ENCODE measurements at places on chromosomes 11 and 22.

DNA sequence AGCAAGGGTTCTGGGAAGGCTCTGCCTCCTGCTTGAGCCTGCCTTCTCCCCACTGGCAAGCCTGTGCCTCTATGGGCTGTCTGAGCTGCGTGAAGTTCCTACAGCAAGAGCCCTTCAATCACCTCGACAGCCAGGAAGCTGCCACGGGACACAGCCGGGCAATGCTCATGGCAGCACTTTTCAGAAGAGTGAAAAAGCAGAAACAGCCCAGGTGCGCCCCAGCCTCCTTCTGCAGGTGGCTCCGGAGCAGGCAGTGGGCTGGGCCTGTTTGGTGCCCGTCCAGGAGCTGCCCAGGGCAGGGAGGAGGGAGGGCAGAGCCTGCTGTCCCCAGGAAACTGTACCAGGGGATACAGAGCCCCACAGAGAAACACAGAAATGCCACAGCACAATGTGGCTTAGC is 24.6 kb upstream of the COMT start:
- no peak for DNase-seq

GRCh38 chr22:19271856-19272535 is 19.5 kb downstream of the CLTCL1 start:
- DNase-seq = no peak

DNA sequence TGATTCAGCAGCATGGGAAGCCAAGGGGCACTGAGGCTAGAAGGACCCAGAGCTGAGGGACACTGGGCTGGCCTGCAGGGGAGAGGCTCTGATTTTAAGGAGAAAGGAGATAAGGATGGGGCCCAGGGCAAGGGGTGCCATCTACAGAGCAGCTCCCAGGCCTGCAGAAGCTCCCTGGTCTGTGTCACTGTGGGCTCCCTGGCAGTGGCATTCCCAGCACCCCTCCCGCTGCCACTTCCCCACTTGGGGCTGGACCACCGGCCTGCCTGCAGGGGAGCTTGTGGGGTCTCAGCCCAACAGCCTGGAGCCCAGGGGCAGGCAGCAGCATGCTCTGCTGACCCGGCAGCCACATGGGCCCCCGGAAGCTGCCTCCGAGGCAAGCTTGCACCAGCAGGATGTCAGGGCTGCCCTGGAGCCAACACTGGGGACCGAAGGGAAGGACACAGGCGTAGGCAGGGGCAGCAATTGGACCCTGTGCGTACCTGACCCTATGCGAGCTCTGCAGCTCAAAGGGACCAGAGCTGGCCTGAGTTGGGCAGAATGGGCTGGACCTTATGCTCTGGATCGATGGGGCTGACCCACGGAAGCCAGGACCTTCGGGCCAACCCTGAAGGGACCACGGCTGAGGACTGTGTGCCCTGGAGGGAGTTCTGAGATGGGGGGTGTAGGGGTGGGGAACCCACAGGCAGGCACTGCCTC is 35.4 kb upstream of the WNT7B start:
- no peak for DNase-seq

DNA sequence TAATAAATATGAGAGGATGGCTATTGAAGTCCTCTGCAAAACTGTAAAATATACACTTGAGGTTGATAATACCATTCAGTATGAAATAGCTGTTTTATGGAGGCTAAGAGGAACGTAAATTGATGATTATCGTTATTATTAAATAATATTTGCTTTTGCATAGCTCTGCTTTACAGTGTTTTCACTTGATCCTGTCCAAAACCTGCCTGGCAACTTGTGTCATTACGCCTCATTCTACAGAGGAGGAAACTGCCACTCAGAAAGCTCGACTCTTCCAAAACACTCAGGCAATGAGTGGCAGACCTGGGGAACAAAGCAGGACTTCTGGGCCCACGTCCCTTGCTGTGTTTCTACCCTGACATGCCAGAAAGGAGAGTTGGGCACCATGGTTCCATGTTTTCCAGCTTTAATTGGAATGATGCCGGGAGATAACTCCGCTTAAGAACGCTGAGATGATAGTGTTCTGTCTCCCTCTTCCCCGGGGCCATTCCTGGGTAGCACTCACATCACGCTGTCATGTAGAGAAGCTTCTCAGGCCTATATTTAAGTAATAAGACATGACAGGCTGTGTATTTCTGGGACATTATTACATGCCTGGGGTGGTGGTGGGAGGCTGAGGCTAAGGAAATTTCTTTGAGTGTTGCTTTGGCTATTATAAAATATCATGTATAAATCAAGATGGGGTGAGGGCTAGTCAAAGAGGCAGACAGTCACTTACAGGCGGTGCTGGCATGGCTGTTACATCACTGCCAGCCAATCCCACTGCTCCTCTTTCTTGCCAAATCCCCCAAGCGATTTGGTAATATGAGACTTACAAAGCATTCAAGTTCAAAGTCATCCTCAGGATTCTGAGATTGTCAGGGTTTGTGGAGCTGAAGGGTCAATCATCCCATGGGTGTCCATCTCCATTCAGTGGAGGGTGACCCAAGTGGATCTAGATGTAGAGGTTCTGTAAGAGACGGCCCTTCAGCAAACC is 501.7 kb downstream of the INSC start:
- no peak for DNase-seq

DNA sequence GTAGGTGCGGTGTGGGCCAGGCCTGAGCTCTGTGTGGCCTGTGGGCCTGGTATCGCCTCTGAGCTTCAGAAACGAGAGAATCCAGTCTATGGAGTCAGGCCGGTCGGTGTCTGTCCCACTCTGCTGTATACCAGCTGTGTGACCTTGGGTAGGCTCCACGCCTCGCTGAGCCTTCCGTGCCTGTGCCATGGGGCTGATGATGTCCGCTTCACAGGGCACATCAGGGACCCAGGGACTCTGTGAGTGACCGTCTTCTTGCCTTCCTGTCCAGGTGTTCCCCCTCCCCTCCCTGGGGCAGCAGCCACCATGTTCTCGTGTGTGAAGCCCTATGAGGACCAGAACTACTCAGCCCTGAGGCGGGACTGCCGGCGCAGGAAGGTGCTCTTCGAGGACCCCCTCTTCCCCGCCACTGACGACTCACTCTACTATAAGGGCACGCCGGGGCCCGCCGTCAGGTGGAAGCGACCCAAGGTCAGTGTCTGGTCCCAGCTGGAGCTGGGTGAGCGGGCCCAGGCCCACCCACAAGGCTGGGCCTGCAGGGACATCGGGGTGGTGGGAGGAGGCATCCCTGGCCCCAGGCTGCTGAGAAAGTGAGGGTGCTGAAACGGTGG is 17.9 kb downstream of the CAPN5 start:
- no peak for DNase-seq

Measured in NCI-H1105 treated with DMSO at 0.1 percent for 48 hours (cell line).